ENCODE measurements at places on chromosomes 12 and 14.

DNA sequence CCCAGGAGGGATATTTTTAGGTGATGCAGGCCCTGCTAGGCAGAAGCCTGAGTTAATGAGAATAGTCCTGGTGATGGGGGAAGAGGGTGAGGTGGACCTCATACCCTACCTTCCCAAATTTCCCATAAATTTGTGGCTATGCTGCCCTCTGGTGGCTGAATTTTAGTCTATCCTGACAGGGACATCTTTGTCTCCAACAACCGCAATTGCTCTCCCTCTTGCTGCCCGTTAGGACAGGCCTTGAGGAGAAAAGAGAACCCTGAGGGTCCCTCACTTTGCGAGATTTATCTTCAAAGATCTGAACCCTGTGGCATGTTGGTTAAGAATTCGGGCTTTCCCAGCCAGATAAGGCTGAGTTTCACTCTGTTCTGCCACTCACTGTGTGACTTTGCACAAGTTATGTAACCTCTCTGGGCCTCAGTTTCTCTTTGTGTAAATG is 9.8 kb upstream of the ZNF385A start:
- DNase-seq, result no peak

DNA sequence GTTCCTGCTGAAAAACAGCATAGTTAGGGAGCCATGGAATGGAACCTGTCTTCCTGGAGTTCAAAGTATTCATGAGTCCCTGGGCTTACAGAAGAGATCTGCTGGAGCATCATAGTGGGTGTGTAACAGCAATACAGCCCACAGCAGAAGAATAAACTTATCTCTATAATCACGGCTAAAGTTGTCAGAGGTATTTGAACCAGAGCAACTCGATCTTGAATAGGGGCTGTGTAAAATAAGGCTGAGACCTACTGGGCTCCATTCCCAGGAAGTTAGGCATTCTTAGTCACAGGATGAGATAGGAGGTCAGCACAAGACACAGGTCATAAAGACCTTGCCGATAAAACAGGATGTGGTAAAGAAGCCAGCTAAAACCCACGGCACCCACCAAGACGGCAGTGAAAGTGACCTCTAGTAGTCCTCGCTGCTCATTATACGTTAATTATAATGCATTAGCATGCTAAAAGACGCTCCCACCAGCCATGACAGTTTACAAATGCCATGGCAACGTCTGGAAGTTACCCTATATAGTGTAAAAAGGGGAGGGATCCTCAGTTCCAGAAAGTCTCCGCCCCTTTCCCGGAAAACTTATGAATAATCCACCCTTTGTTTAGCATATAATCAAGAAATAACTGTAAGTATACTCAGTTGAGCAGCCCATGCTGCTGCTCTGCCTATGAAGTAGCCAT is 223.4 kb downstream of the PCNX1 start:
- DNase-seq, result no peak

- DNase-seq, result no peak
Measured at GRCh38 chr12:70260646-70261045, 17.4 kb downstream of the CNOT2 start.

GRCh38 chr12:54940727-54941315 is 43.7 kb downstream of the TESPA1 start:
- DNase-seq, result no peak

Data from GM12864 (cell line).